ENCODE measurements at places on chromosomes 5 and 9.

DNA sequence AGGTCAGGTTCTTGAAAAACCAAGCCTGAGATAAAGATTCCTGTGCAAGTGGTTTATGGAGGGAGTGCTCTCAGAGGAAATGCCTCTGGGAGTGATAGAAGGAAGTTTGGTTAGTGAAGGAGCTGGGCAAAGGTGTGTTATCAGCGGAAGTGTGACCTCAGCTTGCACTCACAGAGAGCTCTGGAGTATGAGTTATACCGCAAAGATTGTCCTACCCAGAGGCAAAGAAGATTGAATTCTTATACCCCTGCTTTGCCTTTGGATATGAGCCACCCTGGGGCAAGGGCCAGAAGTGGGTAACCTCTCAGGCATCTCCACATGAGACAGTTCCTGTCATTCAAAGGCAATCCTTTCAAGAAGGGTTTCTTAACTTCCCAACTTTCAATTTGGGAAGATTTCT is 145.6 kb downstream of the MUSK start:
- no peak for DNase-seq

GRCh38 chr5:15762668-15763067 is 262.7 kb downstream of the FBXL7 start:
- no peak for DNase-seq

- DNase-seq = no peak
Observed at GRCh38 chr5:5588386-5588785, 165.9 kb downstream of the ICE1 start.

- DNase-seq = no peak
Observed at GRCh38 chr5:139207297-139208000, 9.3 kb upstream of the SIL1 start.

- no peak for DNase-seq
Observed at GRCh38 chr5:174272671-174273070, 227.2 kb downstream of the NSG2 start.

GRCh38 chr5:89992201-89992600 is 417.4 kb downstream of the CETN3 start:
- no peak for DNase-seq

DNA sequence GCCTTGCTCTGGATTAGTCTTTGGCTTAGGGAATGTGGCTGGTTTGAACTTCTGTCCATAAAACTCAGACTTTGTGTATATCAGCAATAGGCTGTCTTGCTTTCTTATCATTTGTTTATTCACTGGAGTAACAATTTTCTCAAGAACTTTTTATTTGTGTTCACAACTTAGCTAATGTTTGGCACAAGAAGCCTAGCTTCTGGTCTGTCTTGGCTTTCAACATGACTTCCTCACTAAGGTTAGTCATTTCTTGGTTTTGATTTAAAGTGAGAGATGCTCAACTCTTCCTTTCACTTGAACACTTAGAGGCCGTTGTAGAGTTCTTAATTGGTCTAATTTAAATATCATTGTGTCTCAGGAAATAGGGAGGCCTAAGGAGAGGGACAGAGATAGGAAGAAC is 4.9 kb downstream of the FBXO38 start:
- DNase-seq = no peak

- no peak for DNase-seq
Observed at GRCh38 chr9:69951411-69951810, 92.2 kb upstream of the MAMDC2 start.

DNA sequence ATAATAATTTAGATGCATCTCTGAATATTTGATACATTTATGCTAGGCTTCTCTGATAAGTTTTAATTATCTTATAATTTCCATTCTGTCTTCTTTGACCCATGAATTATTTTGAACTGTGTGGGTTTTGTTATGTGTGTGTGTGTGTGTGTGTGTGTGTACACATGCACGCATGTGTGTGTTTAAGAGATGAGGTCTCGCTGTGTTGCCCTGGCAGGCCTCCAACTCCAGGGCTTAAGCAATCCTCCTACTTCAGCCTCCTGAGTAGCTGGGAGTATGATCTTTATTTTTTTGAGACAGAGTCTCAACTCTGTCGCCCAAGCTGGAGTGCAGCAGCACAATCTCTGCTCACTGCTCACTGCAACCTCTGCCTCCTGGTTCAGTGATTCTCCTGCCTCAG is 75.4 kb downstream of the NDUFAF2 start:
- no peak for DNase-seq

DNA sequence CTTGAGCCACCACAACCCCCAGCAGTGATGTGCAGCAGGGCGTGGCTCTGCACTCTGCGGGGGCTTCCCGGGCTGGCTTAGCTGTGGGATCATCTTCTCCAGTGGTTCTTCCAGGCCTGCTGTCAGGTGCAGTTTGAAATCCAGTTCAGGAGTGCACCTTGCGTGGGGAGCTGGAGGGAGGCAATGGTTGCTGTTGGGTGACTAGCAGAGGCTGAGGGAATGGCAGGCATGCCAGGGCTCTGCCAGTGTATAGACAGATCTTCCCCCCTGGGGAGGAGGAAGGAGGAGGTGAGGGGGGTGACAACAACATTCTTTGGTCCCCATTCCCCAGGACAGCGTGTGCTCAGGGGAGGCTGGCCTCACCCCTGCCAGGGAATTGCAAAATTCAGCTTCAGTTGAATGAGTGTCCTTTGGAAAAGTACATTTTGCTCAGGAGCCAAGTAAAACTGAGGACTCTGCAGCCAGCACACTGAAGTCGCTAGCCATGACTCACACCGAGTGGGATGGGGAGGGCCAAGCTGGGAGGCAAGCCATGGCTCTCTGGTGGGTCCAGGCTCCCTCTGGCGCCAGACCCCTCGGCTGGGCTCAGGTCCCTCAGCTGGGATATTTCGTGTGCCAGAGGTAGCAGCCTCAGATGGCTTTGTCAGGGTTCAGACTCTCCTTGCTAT is 35.0 kb downstream of the ERGIC1 start:
- peak; percentile 80 for DNase-seq

GRCh38 chr5:144582066-144582465 is 411.4 kb downstream of the KCTD16 start:
- DNase-seq = no peak

DNA sequence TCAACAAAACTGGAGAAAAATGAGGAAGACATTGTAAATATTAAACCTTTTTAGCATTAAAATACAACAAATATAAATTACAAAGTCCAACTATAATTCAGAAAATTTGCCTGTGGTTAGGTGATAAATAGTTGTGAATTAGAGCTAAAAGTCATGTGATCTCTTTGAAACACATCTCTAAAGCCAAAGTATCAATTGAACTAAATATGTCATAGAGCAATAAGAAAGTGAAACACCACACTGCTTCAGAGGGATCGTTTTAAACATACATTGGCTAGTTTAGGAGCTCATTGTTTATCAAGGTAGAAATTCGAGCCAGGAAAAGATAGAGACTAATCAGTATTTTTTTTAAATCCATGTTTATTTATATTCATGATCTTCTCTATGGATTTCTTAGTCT is 606.3 kb upstream of the ITGA1 start:
- no peak for DNase-seq

- peak; percentile 56 for DNase-seq
Observed at GRCh38 chr9:114205171-114206015, 50.1 kb downstream of the COL27A1 start.

GRCh38 chr5:157915638-157916037 is 56.7 kb upstream of the CLINT1 start:
- peak; percentile 76 for DNase-seq

GRCh38 chr5:138974227-138975063 is 99.3 kb upstream of the LRRTM2 start:
- DNase-seq = peak; percentile 42

- DNase-seq = no peak
Observed at GRCh38 chr9:6040077-6040476, 24.7 kb upstream of the RANBP6 start.

DNA sequence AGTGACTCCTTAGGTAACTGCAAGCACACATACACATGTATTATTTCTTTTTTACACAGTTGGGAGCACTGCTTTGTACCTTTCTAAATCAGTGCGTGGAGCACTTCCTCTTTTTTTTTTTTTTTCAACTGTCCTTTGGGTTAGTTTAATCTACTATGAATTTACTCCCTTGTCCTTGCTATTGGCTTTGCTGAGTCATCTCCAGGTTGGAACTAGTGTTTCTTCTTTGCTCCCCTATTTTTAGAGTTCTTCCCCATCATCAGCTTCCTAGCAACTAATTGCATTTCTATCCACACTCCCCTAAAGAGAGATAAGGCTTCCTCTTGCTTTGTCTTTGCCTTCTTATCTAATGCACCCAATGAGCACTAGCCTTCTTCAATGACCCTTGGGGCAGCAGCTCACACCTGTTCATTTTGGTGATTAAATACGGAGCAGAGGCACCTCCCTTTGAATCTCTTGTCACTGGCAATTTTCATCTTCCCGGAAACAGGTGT is 24.3 kb downstream of the S100Z start:
- no peak for DNase-seq

DNA sequence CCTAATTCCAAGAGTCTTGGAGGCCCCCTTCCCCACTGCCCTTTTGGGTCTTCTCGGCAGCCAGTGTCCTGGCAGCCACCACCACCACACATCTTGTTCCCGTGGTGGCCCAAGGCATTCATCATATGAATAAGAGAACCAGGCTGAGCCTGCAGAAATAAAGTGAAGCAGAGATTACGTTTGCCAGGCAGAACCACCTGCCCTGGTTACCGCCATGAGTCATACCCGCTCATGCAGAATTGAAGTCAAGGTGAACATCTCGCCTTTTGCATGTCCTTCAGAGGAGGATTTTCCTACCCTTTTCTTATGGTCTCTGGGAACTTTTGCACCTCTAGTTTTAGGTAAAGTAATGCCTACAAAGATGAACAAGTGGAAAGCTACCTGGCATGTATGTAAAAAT is 119.5 kb upstream of the LMX1B start:
- DNase-seq = no peak

- DNase-seq = no peak
Observed at GRCh38 chr9:16139774-16140173, 586.9 kb downstream of the CCDC171 start.

- no peak for DNase-seq
Observed at GRCh38 chr5:36334315-36334714, 32.6 kb upstream of the RANBP3L start.

DNA sequence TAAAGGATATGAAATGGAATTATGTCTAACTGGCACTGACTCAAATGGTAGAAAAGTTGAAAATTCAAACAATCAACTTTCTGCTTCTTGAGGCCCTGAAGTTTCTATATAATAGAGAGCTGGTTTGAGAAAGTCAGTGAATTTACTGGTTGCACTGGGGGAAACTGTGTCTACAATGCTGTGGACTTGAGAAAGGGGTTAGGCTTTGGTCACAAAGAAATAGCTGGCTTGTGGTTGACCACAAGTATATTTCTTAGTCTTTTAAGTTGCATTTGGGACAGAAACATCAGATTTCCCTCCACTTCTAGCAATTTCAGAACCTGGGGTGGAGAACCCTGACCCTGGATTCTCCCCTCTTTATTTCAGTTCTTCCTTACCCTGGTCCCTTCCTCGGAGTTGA is 192.6 kb upstream of the ACTBL2 start:
- DNase-seq = no peak

DNA sequence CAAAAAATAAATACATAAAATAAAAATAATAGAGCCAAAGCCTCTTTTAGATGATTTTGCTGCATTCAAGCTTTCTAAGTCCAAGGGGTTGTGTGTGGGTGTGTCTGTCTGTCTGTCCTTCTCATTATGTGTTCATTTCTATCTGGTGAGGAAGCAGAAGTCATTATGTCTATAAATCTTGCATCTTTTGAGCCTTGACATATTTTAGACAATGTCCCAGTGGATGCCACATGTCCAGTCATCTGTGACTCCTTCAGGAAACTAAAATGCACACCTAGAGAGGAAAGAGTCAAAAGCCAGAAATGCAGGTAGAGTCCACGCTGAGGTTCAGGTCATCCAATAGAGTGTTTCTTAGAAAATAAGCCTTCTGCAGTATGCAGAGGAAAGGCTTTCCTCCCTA is 80.9 kb downstream of the GALNT10 start:
- no peak for DNase-seq

- DNase-seq = no peak
Observed at GRCh38 chr5:72597456-72597948, 90.3 kb upstream of the ZNF366 start.

DNA sequence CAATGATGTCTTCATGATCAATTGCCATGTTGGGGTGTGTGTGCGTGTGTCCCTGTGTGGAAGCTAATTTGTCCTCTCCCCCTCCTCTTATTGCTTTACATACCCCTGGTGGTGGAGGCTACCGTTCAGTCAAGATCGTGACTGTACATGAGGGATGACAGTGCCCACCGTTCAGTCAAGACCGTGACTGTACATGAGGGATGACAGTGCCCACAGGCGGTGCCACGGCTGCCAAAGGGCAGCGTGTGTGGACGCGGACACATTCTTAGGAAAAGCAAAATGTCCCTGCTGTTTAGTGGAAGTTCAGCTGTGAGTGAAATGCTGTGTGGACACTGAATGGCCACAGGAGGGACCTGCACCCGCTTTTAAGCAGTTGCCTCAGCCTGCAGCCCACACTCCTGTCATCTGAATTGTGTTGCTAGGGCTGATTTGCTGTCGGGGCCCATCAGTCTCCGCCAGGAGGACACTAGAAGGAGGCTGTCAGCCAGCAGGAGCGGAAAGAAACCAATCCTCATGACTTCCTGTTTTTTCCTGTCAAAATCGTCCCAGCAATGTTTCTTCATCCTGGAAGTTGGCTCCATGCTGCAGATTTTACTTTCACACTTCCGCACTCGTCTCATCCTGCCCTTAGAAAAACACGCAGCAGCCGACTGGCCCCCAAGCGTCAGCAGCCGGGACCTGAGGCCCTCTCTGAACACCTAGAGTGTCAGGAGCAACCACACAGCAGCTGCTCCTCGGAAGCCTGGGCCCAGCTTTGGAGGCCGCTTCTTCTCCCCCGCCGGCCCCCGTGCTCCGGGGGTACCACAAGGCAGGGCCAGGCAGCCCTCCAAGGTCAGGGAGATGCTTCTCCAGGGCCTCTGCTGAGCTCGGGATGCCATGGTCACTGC is 9.1 kb downstream of the OR2V1 start:
- no peak for DNase-seq

DNA sequence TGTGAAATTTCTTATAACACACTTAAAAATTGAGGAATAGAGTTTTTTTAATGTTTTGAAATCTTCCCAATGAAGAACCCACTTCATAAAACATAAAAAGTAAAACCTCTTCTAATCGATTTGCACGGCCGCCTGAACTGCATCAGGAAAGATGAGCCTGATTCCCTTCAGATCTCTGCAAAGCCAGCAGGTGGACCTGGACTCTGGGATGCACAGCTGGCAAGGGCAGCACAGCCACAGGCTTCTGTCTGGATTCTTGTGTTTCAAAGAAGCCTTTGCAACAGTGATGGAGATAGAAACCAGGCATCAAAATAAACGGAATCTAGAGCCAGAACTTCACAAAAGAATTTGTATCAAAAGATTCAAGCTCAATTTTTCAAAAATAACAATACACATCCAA is 36.0 kb upstream of the SPATA31C2 start:
- no peak for DNase-seq

- DNase-seq = no peak
Observed at GRCh38 chr9:87959916-87960581, 14.3 kb downstream of the CDK20 start.
